ENCODE measurements at places on chromosomes 5 and 9. TPM values are rescaled to one million over a fixed set of nuclear protein-coding genes. Genes with fewer than 3 reads are reported as not detected.

DNA sequence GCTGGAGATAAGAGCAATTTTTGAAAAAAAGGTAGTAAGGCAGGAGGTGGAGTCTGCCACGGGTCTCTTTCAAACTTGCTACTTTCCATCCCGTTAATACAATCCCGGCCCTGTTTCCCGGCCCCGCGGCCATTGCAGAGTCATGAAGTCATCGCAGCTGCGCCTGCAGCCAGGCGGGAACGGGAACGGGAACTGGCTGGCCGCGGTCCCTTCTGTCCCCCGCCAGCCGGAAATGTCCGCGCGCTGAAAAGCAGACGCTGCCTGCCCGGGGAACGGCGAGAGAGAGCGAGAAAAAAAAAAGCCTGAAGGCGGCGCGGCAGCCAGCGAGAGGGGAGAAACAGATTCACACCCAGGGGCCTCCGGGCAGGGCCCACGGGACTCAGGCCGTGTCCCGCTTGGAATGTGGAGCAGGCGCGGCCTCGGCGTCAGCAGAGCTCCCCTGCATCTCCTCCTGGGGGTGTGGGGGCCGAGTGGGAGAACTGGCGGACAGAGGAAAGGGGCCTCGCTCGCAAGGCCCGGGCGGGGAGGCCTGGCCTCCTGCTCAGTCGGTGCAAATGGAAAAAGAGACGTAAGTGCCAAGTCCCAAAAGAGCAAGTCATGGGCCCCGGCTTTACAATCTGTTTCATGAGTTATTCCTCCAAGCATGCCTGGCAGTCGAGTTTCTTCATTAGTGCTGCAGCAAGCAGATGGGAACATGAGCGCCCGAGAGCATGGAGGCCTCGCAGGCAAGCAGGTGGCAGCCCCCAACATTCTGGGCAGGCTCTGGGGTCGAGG is 201.2 kb upstream of the GAS1 start:
- peak; percentile 7 for DNase-seq

- DNase-seq: no peak
Measured at GRCh38 chr5:96331210-96331609, 101.8 kb downstream of the PCSK1 start.

- no peak for DNase-seq
Measured at GRCh38 chr9:5609226-5609596, 19.7 kb upstream of the RIC1 start.

DNA sequence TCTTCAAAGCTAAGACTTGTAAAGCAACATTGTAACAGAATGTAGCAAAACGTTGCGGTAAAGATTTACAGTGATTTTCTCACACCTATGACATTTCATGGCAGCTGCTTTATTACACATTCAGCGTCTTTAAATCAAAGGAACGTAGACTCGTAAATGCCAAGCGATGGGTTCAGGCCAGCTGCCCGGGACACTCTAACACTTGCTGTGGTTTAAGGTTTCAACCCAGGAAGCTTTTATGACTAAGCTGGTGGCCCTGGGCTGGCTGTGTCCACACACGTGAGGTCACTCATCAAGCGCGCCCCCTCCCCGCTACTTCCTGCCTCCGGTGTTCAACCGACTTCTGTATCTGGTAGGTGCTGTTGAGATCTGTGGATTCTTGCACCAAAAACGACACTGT is 2.5 kb downstream of the SLC6A18 start:
- DNase-seq: no peak

DNA sequence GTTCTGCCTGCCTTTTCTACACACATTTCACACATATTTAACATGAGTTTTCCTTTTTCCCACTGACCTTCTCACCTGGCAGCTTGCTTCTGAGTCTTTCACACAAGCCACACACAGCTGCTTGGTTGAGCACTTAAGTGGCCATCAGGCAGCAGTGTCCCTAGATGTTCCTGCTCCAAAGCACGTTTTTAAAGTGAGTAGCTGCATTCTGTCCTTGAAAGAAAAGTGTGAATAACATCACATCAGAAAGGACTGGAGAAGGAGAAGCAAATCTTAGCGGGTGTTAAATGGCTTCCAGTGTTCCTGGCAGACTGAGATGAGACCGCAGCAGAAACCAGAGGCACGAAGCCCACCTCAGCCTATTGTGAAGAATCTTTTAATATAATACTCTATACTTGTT is 209.2 kb upstream of the IRX4 start:
- no peak for DNase-seq

- no peak for DNase-seq
Measured at GRCh38 chr5:122077366-122078115, 518 bp downstream of the LOX start.

The EFCAB9 gene
- not detected for total RNA-seq

All from K562 (cell line).